ENCODE measurements at places on chromosomes 12 and 14.

DNA sequence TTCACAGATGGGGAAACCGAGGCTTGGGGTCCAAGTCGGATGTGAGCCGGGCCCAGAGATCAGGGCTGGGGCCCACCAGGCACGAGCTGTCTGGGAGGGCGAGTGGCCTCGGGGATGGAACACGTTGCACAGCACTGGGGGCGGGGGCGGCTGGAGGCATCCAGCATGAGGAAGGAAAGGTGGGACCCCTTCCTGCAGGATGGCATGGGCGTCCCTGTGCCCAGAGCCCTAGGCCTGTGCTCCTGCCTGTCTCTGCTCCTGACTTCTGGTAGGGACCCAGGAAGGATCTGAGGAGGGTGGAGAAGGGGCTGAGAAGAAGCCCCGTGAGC is 183.4 kb downstream of the KIF26A start:
- DNase-seq, result no peak

- no peak for DNase-seq
Observed at GRCh38 chr12:78157199-78157598, 326.5 kb downstream of the NAV3 start.

- DNase-seq, result no peak
Observed at GRCh38 chr12:8590842-8591545, 21.7 kb downstream of the AICDA start.

DNA sequence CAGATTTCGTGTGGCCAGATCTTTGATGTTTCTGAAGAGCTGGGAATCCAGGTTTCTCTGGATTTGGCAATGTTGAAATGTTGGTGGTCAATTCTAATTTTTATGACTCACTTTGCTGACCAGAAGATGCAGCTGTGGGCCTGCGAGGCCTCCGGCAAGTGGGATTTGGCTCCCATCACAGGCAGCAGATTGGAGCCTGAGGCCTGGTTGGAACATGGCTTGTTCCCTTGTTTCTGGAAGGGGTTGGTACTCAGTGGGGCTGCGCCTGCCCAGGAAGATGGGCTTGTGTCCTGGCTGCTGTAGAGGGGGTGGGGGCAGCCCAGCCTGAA is 23.1 kb downstream of the FBRSL1 start:
- DNase-seq, result no peak

DNA sequence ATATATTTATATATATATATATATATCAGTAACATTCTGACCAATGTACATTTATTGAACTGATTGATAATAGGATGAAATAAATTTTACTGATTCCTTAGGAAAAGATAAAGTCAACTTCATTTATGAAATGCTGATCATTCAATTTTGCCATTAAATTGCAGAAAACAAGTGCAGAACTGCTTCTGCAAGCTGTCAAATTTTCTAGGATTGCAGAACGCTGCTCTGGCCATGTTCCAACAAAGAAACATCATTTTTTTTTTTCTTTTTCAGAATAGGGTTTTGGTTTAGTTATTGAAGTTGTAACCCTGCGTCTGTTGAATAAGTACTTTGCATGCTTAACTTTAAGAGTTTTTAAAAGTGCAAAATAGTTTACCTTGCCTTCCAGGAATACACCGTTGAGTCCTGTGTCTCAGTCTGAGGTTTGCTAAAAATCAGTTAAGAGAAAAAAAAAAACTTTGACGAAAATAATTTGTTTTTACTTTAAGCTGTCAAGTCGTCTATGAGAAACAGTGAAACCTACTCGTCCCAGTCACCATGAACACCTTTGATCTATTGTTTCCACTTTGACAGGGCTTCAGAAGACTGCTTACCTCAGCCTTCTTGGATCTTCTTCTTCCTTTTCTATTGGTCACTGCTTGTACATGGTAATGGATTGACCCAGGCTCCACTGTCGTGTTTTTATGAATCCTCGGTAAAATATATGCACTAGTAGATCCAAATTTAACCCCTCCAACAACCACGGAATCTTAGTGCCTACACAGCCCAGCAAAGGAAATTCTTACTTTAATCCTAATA is at the start of gene KERA:
Gene KERA (minus strand): TSS at position 657 of the 798 bp plus-strand sequence. CDS start 1,743 bp downstream, outside the sequence.
- DNase-seq, result no peak

- no peak for DNase-seq
Observed at GRCh38 chr12:15253990-15254389, 32.8 kb upstream of the RERG start.

- no peak for DNase-seq
Observed at GRCh38 chr14:61050417-61050816, 69.4 kb downstream of the SLC38A6 start.

GRCh38 chr12:53667080-53667479 is 8.8 kb downstream of the ATP5MC2 start:
- no peak for DNase-seq
